HS-5 (cell line): ENCODE measurements at places on chromosomes 5 and 9.
A peak's percentile ranks its signal among the peaks of the same experiment; 100 is the strongest.

DNA sequence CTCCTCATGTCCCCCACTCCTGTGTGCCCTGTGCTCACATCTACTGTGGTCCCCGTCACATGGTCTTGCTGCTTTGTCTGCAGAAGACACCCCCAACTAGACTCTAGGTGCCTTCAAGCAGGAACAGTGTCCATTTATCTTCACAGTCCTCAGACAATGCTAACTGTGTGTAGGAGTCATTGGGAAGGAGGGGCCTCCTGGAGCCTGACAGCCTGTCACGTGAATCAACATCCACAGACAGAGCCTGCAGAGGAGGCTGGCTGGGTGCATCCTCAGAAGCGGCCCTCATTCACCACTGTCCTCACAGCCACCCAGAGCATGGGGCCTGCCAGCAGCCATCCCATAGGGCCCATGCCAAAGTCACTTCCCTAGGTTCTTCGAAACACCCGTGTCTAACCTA, 98.7 kb downstream of the MED10 start:
- no peak for DNase-seq

DNA sequence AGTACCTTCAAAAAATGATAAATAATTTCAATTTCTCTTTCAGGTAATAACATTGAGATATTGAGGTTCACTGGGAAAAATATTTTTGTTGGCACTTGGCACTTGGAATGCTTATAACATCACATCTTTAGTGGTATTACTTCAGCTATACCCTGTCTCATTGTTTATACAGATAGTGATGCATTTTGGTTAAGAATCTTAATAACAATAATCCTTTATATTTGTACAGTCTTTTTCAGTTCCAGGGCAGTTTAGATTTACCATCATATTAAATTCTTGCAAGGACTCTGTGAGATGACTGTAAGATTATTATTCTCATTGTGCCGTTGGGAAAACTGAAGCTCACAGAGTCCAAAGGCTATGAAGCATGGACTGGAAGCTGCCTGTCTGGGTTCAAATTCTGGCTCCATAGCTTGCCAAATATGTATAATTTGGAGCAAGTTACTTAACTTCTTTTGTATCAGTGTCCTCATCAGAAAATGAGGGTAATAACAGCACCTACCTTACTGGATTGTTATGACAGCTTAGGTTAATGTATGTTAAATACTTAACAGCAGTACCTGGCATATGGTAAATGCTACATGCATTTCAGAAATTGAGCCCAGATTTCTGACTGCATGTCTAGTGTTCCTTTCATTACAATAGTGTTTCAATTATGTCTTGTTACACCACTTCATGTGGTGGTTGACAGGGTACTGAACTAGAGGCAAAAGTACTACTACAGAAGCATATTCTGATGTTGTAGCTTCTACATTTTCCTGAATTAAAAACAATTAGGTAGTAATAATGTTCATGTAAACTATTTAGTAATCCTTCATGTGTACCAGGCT, 272.2 kb downstream of the PLK2 start:
- DNase-seq, result no peak

GRCh38 chr5:40628407-40628806, 51.3 kb upstream of the PTGER4 start:
- no peak for DNase-seq

DNA sequence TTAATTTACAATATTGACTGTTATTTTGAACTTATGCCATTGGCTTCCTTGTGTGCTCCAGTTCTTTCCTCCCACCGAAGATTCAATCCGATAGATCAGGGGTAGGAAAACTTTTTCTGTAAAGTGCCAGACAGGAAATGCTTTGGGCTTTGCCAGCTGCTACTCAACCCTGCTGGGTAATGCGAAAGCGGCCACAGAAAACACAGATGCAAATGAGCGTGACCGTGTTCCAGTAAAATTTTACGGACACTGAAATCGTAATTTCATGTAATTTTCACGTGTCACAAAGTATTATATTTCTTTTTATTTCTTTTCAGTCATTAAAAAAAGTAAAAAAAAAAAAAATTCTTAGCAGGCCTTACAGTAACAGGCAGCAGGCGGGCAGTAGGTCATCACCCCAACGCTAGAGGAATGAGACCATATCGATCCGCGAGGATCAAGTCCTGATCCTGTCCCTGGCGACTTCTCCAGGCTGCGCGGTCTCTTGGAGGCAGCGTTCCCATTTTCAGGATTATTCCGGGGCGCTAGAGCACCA, 599 bp downstream of the NMRK1 start:
- no peak for DNase-seq

- peak; percentile 61 for DNase-seq
Measured at GRCh38 chr5:102678267-102679058, 76.6 kb upstream of the PAM start.

DNA sequence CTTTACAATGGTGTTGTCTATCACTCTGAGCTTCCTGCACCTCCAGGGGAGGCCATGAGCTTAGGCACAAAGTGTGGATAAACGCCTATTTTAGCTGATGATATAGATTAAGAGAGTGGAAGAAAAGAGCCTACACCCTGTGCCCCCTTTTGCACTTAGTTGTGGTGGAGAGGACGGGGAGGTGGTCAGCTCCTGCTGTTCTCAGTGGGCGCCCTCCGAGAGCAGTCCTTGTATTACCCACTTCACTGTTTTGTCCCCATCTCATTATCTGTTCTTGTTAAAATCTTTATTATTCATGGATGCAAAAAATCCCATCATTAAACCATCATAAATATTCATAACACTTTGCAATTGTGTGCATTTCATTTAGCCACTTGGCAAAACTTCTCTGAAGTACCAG, 303.3 kb downstream of the EFNA5 start:
- no peak for DNase-seq

DNA sequence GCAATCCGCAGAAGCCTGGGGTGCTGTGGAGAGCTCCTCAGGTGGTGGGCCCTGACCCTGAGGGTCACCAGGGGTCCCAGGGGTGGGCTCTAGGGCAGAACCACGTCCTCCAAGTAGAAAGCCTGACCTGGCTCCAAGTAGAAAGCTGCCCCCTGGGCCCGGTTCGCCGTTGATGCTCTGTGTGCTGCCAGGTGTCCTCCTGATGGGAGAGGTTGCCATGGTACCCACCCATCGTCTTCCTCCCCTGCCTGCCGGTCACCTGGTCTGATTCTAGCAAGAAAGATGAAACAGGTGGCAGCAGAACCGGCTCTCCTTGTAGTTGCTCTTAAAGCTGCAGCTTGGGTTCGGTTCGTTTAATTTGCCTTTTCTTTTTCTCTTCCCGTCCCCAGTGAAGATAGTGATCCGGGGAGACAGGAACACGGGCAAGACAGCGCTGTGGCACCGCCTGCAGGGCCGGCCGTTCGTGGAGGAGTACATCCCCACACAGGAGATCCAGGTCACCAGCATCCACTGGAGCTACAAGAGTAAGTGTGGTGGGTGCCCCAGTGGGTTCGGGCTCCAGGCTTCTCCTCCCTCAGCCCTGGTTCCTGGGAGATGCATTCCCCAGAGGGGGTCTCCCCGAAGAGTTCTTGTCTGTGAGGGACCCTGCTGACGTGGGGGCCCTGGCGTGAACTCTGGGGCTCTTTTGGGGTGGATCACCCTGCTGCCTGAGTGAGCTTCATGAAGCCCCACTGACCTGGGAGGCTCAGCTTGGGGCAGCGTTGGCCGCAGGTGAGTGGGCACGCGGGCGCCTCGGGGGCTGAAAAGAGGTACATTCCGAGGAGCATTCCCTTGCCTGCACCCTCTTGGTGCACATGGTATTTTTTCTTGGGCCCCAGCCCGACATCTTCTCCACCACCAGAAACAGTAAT, 15.6 kb downstream of the RABL6 start:
- no peak for DNase-seq

- DNase-seq, result peak; percentile 61
Measured at GRCh38 chr9:116639251-116639741, 47.8 kb upstream of the TRIM32 start.

DNA sequence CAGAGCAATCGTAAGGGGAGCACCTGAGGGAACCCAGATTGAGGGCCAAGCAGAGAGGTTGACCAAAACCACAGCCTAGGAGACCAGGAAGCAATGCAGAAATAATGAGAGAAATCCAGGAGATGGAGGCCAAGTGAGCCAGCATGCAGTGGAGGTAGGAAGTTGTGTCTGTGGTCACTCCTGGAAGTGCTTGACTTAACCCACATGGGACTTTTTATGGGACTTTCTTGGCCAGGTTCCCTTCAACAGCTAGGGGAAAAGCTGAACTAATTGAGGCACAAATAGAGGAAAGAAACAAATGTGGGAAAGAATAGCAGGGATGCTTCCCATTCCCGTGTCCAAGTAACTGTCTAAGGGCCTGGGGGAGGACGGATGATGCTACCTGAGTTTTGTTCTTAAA, 293.2 kb upstream of the CLINT1 start:
- DNase-seq, result no peak

DNA sequence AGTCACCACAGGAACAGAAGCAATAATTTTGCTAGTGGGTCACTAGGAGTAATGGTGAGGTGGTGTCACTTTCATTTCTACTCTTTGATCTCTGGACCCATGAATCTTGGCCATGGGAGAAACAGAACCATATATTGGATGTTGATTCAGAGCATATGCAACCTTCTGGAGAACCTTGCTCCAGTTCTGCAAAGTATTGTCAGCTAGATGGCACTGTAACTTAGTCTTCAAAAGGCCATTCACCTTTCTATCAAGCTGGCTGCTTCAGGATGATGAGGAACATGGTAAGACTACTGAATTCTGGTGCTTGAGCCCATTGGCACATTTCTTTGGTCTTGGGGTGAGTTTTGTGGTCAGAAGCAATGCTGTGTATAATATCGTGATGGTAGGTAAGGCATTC, 129.1 kb upstream of the FBN2 start:
- no peak for DNase-seq

- DNase-seq, result no peak
Measured at GRCh38 chr9:2600307-2600706, 21.3 kb upstream of the VLDLR start.

- DNase-seq, result peak; percentile 92
Measured at GRCh38 chr9:21677834-21678233, 124.6 kb upstream of the MTAP start.

GRCh38 chr9:74973714-74974113, 21.0 kb upstream of the C9orf40 start:
- no peak for DNase-seq

DNA sequence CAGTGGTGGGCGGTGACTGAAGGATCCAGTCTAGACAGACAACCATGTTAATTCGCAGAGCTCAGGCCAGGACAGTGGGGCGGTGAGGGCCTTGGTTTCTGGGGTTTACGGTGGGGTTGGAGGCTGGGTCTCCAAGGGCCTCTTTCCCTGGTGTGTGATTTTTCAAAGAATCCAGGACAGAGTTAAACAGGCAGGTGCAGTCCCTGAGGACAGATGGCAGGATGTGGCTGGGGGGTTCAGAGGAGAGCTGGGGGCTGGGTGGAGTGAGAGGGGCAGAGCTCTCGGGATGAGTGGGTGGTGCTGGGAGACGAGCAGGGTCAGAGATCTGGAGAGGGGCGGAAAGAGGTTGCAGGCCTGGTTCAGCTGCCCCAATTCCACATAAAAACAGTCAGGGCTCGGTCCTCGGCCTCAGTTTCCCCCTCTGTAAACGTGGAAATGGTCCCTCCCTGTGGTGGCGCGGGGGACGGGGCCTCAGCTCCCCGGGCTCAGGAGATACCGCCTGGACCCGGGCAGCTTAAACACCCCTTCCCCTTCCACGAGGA, 145.9 kb downstream of the GAPVD1 start:
- DNase-seq, result no peak

GRCh38 chr5:128100860-128101557, 17.4 kb downstream of the SLC12A2 start:
- no peak for DNase-seq

DNA sequence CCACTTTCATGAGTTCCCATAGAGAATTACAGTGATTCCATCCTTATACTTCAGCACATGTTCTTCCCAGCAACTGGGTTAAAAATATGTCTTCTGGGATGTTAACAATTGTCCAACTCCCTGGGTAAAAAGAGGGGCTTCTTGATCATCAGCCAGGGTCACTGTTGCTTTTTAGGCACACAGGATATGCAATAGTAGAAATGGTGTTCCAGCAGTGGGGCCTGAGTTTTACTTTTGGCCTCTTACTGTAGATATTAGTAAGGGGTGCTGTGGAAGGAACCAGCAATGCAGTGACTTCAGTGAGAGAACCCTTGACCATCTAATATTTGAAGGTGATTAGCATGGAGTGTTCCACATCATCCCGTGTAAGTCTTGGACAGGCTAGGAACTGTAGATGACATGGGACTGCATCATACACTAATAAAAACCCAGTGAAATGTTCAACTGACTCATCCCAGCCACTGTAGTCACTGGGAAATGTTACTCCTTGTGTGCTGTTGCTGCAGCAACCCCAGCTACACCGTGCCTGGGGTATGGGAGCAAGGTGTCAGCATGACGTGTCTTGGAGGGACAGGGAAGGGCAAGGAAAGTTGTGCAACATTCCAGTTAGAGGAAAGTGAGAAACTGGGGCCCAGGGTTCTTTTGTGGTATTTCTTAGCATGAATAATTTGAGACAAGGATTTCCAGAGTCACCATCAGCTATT, 610.9 kb downstream of the RAB3C start:
- DNase-seq, result peak; percentile 93
